Testis (tissue), 5 donors: ENCODE measurements at places on chromosomes 6 and 20. TPM values are rescaled to one million over a fixed set of nuclear protein-coding genes. Genes with fewer than 3 reads are reported as not detected.

- no peak for DNase-seq
Observed at GRCh38 chr6:28724395-28724794, 198.7 kb downstream of the GPX5 start.

GRCh38 chr20:58693226-58694006 is 816 bp downstream of the NPEPL1 start:
- peak; percentile 33 for DNase-seq

DNA sequence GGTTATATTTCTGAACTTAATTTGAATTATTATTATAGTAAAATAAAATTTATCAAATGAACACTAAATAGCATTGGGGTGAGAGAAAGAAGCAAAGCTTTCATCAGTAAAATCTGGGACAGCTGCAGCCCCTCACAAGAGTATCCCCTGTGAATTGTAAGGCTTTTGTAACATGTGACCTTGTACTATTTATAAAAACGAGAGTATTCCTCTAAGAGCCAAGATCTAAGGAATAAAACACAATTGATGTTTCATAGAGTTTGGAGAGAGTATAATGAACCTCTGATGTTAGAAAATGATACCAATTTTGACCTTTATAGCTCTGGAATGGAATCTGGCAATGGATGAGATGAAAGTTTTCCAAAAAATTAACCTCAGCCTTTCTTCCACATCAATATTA is 617.2 kb upstream of the ID4 start:
- DNase-seq, result no peak

DNA sequence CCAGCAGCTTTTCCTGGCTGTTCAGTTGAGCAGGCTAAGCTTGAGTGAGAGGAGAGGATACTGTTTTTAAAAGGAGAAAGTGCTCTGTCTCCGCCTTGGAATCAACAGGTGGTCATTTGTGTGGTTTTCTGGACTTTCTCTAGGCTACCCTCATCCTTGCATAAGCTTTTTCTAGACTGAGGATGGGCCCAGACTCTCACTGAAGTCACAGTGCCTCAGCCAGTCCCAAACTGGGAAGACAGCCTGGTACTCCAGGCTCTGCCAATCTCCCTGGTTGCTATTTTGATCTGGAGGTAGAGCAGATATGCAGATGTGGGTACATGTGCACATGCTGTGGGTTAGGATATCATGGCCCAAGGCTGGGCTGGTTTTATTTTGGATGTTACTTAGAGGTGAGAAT is 7.0 kb downstream of the SCUBE3 start:
- DNase-seq, result no peak

- no peak for DNase-seq
Observed at GRCh38 chr6:78484198-78485064, 382.9 kb upstream of the IRAK1BP1 start.

DNA sequence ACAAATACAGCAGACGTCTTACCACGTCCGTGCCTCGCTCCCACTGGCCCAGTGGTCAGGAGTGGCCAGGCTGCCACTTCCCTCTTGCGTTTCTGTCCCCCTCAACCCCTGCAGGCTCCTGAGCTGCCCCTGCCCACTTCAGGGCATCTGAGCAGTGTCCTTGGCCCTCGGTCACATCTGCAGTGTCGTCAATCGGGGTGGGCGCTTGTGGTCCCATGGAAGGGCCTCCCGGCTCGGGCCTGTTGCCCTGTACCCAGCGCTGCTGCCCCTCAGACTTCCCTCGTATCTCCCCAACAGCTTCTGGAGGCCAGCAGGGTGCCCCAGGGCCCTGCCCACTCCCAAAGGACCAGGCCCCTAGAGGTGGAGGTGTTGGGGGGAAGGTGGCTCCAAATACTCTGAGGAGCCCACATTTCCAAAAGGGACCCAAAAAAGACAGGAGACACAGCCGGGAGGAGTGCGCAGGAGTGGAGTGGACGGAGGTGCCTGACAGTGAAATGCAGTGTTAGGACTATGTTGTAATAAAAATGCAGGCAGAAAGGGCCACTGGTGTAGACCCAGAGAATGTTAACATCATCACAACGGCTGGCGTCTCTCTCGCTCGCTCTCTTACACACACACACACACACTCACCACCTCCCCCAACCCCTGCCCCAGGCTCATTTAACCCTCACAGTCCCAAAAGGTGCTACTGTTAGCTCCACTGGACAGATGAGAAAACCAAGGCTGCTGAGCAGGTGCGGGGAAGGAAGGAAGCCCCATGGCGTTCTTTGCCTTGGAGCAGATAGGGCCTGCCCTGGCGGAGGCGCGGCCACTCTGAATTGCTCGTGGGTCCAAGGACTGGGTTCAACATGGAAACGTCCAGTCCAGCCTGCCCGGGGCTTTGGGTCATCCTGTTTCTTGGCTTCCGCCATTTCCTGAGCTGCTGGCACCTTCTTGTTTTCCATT is 343.9 kb downstream of the ZFAND3 start:
- DNase-seq, result no peak

- DNase-seq, result no peak
Observed at GRCh38 chr6:150152891-150153876, 10.3 kb downstream of the PPP1R14C start.

DNA sequence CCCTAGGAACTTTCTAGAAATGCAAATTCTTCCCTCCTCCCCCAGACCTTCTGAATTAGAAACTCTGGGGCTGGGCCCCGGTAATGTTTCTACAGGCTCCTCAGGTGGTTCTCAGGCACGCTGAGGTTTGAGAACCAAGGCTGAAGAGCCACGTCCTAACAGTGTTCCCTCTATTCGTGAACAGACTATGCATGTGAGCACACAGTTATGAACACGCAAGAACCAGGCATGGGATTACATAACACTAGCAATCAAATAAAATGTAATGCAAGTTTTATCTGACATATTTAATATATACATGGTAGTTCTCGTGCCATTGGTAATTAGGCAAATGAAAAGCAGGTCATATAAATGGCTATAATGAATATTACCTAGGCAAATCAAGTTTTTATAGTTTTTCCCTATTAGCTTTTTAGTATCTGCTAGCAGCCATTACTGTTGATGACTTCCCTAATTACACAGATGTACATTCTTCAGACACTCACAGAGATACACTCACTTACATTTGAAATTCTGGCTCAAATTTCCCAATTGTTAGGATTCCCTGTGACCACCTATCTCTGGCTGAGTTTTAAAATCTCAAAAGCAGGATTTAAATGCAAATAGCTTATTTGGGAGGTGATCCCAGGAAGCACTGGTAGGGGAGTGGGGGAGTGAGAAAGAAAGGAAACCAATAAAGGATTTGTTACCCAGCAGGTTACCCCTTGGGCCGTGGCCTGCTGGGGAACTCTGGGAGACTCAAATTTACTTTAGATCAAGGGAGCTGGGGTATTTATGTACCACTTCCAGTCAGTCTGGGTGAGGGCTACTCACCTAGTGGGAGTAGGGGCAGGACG is 104.1 kb downstream of the TCP11 start:
- DNase-seq, result no peak

DNA sequence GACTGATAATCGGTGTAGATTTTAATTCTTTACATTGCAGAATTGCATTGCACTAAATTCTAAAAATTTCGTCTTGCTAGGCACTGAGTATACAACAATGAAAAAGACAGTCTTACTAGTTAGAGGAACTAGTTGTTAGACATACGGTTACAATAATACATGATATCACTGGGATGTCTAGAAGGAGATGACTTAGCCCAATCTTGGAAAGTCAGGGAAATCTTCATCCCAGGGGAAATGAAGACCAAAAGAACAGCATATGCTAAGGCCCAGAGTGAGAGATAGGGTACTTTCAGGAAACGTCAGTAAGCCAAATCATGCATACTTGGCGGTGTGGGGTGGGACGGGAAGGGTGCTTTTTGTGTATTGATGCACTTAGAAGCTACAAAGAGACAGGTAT is 901 bp downstream of the CEP57L1 start:
- no peak for DNase-seq

Gene HTR1E
- 0.39 TPM for total RNA-seq

Gene OTOR
- not detected for total RNA-seq

Gene MYMX
- total RNA-seq, result 0.87 TPM
